ENCODE measurements at places on chromosomes 2 and 18.

DNA sequence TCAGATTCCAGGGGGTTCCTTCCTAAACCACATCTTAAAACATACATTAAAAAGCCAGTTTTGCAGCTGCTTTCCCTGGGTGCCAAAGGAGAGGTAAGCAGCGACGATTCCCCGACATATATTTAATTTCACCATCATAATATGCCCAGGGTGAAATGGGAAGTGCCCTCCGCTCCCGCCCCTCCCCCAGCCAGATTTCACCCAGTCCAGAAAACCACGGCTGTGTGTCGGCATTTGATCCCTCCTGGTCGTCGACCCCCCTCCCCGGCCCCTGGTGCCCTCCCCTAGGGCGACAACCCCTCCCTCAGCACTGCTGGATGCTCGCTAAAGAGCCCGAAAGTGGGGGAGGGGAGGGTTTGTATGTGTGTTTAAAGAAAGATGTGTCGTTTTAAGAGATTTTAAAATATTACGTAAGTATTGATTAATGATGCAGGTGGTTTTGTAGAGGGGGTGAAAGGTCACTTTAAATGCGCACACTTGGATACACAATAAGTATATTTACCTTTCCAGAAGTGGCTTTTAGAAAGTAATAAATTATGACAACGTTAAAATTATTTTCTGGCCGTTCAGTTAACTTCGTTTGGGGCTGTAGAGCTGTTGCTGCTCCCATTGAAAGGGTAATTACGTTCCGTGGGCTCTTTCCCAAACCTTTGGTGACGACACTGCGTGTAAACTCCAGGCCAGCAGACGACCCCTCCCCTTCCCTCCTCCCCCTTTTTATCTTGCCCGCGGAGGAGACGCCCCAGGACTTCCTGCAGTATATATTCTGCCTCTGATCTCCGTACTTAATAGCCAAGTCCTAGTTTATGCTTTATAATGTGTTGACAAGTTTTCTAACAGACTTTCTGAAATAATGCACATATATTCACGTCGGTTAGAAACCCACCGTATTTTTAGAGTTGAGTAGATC lies 3.4 kb upstream of the BCL11A start:
- DNase-seq, result no peak

DNA sequence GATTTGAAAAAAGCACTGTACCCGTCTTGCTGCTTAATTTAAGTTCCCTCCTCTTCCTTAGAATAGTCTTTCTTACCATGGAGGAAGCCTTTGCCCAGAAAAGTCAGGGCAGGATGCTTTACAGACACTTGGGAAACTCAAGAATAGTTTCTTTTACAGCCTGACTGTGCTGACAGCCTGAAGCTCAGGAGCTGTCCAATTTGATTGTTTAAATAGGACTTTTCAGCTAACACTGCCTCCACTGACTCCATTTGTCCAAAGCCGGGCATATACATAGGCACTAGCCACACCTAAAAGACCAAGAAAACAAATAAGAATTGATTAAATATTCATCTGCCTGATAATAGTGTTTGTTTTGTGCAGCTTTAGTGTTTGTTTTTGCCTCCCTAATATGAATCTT lies 110.9 kb upstream of the L3MBTL4 start:
- DNase-seq, result no peak

GRCh38 chr2:113127646-113128570 lies 510 bp downstream of the IL1RN start:
- DNase-seq, result no peak

- no peak for DNase-seq
Measured at GRCh38 chr2:226644399-226644865, 155.2 kb downstream of the IRS1 start.

DNA sequence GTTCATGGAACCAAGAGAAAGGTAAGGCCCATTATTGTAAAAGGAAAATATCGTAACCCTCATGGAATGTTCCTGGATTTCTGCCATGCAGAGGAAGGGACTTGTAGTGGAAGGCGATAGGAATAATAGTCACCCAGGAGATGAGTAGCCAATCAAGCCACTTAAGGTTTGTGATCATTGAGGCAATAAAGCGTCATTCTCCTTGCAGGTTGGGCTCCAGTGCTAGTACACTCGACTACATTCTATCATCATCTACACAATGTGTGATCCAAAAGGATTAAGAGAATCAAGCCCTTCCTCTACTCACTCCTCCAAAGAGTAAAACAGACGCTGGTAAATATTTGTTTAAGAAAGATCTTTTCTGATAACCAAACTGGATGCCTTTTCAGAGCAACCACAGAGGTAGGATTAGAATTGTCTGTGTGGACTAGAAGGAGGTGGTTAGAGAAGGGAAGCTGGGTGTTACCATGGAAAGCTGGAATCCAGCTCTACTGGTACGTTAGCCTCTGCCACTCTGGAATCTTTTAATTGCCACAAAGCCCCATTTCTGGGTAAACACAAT lies 245.7 kb downstream of the IKZF2 start:
- no peak for DNase-seq

GRCh38 chr2:68362069-68362468 lies 3.0 kb upstream of the PLEK start:
- peak; percentile 20 for DNase-seq

- DNase-seq, result no peak
Measured at GRCh38 chr18:9861157-9861556, 24.6 kb upstream of the TXNDC2 start.

GRCh38 chr2:64405581-64406406 lies 48.2 kb upstream of the LGALSL start:
- DNase-seq, result no peak

DNA sequence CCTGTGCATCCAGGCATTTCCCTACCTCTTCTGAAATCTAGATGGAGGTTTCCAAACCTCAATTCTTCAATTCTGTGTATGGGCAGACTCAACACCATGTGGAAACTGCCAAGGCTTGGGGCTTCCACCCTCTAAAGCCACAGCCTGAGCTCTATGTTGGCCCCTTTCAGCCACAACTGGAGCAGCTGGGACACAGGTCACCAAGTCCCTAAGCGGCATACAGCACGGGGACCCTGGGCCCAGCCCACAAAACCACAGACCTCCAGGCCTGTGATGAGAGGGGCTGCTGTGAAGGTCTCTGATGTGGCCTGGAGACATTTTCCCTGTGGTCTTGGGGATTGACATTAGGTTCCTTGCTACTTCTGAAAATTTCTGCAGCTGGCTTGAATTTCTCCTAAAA lies 255.4 kb downstream of the TDRD15 start:
- DNase-seq, result no peak

- DNase-seq, result no peak
Measured at GRCh38 chr2:118693287-118693822, 154.1 kb downstream of the EN1 start.

- DNase-seq, result no peak
Measured at GRCh38 chr18:70415823-70416488, 127.1 kb downstream of the SOCS6 start.

- no peak for DNase-seq
Measured at GRCh38 chr2:28809927-28810326, 707 bp upstream of the SPDYA start.

GRCh38 chr2:209913786-209914345 lies 88.6 kb upstream of the RPE start:
- no peak for DNase-seq

GRCh38 chr18:9617006-9617542 lies 2.7 kb upstream of the PPP4R1 start:
- DNase-seq, result no peak

- DNase-seq, result no peak
Measured at GRCh38 chr2:230751062-230751461, 38.4 kb downstream of the CAB39 start.

- DNase-seq, result no peak
Measured at GRCh38 chr2:10382354-10383061, 65.6 kb downstream of the ODC1 start.

DNA sequence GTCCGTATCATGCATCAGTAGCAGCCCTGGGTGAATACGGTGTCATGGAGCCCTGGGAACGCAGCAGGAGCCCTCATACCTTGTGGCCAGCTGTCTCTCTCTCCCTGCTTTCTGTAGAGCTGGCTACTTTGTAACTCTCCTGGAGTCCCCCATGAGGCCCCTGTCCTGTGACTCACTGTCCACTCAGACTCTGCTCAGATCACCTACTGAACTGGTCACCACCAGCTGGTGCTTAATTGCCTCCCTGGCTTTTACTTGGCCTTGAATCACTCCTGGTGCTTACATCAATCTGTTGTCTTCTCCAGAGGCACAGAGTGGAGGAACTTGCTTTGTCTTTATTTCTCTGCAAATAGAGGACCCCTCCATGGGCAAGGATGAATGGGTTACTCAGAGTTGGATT lies 172.7 kb downstream of the HRH4 start:
- DNase-seq, result no peak

DNA sequence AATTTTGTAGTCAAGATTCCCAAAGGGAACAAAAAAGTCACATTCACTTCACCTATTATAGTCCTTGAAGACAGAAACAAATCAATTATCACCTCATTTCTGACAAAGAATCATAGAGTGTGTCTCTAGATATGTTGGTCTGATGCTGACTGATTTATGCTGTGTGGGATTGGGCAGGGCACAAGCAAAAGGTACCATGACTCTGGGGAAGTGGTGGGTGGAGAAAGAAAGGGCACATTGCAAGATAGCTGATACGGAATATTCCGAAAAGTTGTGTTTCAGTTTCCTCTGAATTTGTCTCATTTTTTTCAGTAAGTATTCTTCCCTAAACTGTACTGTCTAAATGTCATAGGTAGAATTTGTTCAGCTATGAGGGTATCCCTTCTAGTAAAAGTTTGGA lies 268.0 kb downstream of the MREG start:
- DNase-seq, result no peak

DNA sequence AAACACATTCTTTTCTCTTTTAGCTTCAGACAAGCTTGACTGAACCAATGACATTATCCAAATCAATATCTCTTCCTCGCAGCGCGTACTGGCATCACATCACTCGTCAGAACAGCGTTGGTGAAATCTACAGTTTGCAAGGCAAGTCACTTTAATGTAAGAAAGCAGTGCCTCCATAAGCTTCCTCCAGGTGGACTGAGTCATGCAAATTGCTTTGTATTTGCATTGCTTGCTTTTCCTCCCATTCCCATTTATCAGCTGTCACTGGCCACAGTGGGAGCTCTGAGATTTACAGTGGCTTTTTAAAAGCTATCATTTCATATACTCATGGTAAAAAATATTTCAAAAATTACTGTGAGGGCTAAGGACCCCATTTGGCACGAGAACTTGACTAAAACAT lies 189.9 kb downstream of the CD226 start:
- no peak for DNase-seq

DNA sequence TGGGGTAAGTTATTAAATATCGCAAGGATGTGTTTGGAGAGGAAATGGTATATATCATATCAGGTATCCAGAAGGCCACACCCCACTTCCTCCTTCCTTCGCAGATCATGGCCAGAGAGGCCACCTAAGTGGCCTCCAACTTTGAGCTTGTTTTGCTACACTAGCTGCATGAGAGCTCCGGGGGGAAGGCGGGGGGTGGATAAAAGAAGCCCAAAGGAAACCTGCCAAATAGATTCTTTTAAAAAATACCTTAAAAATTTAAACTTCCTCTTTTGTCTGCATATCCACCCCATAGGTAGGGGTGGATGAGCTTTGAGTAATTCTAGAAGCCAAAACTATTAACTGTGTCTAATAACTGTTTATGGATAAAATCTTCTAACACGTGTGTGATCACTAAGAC lies 5.7 kb upstream of the TTR start:
- DNase-seq, result no peak

- no peak for DNase-seq
Measured at GRCh38 chr2:10557506-10558265, 109.6 kb upstream of the ODC1 start.

DNA sequence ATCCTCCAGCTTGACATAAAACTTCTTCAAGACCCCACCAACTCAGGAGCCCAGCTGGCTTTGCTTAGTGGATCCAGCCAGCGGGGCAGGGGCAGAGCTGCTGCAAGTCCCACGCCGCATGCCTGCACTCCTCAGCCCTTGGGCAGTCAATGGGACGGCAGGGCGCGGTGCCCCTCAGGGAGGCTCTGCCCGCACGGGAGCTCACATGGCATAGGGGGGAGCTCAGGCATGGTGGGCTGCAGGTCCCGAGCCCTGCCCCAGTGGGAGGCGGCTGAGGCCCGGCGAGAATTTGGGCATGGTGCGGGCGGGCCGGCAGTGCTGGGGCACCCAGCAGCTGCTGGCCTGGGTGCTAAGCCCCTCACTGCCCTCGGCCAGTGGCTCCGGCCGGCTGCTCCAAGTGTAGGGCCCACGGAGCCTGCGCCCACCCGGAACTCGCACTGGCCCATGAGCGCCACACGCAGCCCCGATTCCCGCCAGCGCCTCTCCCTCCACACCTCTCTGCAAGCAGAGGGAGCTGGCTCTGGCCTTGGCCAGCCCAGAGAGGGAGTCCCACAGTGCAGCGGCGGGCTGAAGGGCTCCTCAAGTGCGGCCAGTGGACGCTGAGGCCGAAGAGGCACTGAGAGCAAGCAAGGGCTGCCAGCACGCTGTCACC lies 27.2 kb downstream of the IDH1 start:
- no peak for DNase-seq

GRCh38 chr2:239528146-239528545 lies 127.3 kb upstream of the HDAC4 start:
- no peak for DNase-seq

- DNase-seq, result no peak
Measured at GRCh38 chr18:13320096-13320495, 101.5 kb downstream of the LDLRAD4 start.

GRCh38 chr2:168457190-168457895 lies 1.3 kb downstream of the CERS6 start:
- DNase-seq, result no peak

GRCh38 chr2:26523750-26524149 lies 45.8 kb upstream of the OTOF start:
- DNase-seq, result no peak

GRCh38 chr18:45765796-45766195 lies 41.8 kb downstream of the SLC14A1 start:
- DNase-seq, result no peak

- DNase-seq, result no peak
Measured at GRCh38 chr2:176493226-176493825, 224.1 kb downstream of the MTX2 start.

GRCh38 chr2:46179037-46179621 lies 118.1 kb upstream of the EPAS1 start:
- DNase-seq, result no peak

- no peak for DNase-seq
Measured at GRCh38 chr2:181904022-181904632, 12.6 kb downstream of the ITPRID2 start.

DNA sequence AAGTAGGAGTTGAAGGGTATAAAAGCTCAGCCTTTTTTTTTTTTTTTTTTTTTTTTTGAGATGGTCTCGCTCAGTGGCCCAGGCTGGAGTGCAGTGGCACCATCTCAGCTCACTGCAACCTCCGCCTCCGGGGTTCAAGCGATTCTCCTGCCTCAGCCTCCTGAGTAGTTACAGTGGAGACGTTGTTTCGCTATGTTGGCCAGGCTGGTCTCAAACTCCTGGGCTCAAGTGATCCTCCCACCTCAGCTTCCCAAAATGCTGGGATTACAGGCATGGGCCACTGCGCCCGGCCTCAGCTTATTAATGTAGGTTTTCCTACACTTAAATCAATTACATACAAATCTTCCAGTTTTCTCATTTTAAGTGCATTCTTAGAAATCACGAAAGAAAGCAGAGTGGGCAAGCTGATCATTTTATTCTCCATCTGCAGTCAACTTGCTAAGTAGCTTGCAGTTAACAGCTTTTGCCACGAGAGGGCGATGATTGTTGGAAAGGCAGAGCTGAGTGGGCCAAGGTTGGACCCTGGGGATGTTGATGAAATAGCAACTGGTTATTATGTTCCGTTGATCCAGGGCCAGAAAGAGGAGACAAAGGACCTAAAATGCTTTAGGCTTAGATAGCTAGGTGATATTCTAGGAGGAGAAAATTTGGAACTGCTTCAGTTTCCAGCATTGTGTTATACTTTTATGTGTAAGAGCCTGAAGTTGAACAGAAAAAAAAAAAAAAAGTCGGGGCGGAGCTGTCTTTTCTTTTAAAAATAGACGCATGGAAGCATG lies 234.4 kb upstream of the EPAS1 start:
- DNase-seq, result peak; percentile 32
